ENCODE measurements at places on chromosomes 3 and 15.

GRCh38 chr3:79314962-79315361, 452.8 kb downstream of the ROBO1 start:
- DNase-seq = no peak

GRCh38 chr15:31474059-31474868, 147.6 kb downstream of the KLF13 start:
- DNase-seq = no peak

- no peak for DNase-seq
Observed at GRCh38 chr3:168220556-168220955, 124.8 kb upstream of the GOLIM4 start.

GRCh38 chr15:40743485-40743901, 11.6 kb downstream of the RMDN3 start:
- DNase-seq = no peak

DNA sequence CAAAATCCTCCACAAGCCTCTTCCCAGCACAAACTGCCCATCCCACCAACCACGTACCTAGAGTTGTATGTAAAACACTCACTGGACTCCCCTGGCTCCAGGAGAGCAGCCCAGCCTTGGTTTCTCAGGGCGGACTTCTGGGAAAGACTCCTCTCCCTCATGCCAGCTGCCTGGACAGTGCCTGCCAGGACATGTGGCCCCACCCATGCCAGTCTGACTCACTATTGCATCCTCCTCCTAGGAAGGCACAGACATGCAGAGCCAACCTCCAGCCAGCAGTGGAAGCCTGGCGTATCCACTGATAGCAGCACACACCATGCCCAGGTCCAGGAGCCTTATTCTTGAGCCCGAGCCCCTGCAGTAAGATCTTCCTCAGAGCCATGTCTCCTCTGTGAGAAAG, 8.6 kb downstream of the PKM start:
- no peak for DNase-seq

- no peak for DNase-seq
Observed at GRCh38 chr15:93899817-93900216, 331.5 kb upstream of the MCTP2 start.

DNA sequence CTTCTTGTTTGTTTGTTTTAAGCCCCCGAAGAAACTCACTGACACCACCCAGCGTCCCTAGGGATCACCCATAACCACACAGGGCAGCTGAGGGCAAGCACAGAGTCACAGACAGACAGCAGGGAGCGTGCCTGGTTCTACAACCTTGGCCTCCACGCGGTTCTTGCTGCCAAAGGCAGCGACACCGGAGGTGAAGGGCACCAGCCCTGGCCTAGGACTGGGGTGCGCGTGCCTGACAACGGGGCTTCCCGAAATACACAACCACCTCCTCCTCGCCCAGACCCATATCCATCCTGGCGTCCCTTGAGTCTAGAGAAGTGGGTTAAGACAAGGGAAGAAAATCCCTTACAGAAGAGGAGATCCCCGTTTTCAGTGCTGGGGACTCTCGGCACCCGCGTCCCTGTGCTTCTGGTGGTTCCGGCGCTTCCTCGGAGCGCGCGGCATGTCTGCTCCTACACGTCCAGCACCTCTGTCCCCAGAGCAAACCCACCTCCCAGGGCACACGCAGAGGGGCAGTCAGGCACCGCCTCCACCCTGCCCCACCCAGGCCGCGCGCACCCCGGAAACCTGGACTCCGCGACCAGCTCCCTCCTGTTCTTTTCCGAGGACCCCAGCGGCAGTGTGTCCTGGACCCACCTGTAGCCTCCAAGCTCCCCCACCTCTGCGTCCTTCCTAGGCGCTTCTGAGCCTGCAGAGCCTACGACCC, 911 bp downstream of the RFTN1 start:
- DNase-seq = no peak

DNA sequence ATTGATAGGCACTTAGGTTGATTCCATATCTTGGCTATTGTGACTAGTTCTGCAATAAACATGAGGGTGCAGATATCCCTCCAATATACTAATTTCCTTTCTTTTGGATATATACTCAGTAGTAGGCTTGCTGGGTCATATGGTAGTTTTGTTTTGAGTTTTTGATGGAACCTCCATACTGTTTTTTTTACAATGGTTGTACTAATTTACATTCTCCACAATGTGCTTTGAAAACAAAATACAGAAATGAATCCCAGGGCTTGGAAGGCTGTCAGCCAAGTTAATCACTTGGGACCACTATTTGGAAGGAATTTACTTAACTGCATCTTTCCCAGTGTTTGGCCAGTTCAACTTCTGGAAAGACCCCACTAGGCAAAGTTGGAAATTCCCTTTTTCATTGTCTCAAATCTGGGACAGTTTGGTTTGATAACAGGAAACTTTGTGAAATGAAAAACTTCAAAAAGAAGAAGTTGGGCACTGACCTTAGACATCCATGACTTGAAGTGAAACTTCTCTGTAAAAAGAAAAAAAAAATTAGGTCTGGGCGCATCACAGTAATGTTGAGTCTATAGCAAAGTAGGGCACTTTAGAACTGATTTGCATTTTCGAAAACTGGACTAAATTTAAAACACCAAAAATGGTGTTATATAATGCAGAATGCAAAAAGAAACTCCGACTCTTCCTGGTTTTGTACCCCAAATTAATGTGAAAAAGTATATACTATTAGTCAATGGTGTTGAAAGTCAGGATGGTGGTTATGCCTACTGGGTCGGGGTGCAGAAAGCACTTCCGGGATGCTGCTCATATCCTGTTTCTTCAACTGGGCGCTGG, 6.0 kb downstream of the CTSH start:
- DNase-seq = no peak

DNA sequence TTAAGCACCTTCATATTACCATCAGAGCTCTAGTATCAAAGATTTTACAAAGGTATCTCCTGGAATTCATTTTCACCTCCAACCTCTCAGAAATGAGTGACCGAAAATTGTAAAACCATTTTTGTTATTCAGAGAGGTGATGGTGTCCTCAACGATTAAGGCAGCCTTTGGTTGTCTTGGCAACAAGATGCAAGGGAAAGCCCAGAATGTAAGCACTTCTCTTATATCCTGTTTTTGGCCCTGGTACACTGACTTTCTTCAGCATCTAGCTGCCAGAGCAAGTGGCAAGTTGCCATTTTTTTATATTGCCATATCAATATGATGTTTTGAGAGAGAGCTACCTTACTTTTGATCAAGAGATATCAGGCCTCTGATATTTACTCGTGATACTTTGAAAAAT, 384.9 kb upstream of the NECTIN3 start:
- no peak for DNase-seq

- DNase-seq = no peak
Observed at GRCh38 chr15:66573348-66573718, 7.5 kb upstream of the LCTL start.

- no peak for DNase-seq
Observed at GRCh38 chr15:71319935-71320334, 204.7 kb downstream of the THSD4 start.

GRCh38 chr3:61646851-61647525, 85.6 kb downstream of the PTPRG start:
- no peak for DNase-seq

DNA sequence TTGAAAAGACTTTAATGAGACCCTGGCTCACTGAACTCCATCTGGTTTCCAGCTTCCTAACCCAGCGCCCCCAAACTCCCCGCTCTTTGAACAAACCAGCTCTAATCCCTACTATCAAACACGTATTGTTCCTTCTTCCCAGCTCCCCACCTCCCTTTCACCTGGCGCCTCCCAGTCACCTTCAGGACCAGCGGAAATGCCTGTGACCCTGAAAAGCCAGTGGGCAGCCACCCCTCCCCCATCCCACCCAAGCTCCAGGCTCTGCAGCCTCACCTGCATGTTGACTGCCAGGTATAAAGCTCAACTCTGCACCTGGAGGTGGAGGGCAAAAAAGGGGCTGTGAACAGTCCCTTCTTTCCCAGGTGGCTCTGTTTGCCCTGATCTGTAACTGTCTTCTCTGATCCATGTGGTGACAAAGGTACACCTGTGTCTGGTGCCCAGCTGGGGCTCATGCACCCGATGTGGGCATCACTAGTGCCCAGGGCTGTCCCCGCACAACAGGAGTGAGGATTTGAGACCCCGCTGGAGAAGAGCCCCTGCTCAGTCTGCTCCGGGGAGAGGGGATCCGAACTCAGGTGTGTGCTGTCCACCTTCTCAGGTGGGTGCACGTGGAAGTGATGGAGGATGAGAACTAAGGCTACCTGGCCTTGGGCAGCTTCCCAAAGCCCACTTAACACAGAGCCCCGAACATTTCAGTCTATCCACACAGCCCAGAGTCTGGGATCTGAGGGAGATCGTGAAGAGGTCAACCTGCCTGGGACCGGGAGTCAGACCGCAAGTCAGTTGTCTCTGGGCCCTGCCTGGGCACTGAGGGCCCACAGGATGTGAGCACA, 128.9 kb downstream of the NSMCE3 start:
- DNase-seq = no peak

- no peak for DNase-seq
Observed at GRCh38 chr3:107315141-107315540, 62.1 kb upstream of the CCDC54 start.

GRCh38 chr3:39965461-39965860, 156.1 kb downstream of the MYRIP start:
- DNase-seq = no peak

DNA sequence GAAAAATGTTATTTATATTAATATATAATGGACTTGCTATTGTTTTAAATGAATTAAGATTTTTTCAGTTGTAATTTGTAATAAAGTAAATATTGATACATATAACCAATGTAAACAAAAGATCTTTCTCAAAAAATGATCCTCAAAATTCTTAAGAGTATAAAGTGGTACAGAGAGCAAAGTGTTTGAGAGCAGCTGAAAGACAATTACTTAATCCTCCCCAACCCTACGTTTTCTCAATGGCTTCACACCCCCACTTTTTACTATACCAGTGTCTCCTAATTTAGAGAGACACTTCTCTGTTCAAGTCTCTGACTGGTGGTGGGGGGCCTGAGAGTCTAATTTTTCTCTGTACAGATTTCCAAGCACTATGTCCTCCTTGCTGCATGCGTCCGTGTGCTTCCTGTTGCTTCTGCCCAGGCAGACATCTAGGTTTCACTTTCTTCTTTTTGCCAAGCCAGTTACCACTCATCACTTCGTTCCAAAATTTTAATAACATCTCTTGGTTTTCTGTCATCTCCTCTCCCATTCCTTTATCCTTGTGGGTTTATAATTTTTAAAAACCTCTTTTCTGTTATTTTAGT, 276.3 kb upstream of the DNAJC19 start:
- DNase-seq = no peak

GRCh38 chr3:127411083-127411727, 123.4 kb upstream of the PRR20G start:
- no peak for DNase-seq

DNA sequence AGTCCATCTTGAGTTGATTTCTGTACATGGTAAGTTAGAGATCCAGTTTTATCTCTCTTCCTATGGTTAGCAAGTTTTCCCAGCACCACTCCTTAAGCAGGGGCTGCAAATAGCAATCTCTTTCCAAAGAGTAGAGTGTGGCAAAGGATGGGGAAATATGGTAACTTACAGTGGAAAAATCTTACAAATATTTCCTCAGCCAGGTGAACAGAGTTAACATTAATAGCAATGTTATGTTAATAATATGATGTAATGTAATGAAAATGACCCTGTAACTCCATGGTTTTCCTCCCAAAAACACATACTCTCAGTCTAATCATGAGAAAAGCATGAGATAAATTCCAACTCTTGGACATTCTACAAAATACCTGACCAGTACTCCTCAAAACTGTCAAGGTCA, 30.4 kb downstream of the FSIP1 start:
- no peak for DNase-seq

All from stimulated activated CD4-positive, alpha-beta T cell treated with anti-CD3 and anti-CD28 coated beads, Interleukin-15, amount 100 ng/mL, for 48 hours (primary cell).